Left renal pelvis (tissue), 4 donors: ENCODE measurements at places on chromosomes 16 and 17. TPM values are rescaled to one million over a fixed set of nuclear protein-coding genes. Genes with fewer than 3 reads are reported as not detected.

- DNase-seq, result no peak
These were observed 36.3 kb downstream of the GRB7 start for GRCh38 chr17:39774047-39774446.

DNA sequence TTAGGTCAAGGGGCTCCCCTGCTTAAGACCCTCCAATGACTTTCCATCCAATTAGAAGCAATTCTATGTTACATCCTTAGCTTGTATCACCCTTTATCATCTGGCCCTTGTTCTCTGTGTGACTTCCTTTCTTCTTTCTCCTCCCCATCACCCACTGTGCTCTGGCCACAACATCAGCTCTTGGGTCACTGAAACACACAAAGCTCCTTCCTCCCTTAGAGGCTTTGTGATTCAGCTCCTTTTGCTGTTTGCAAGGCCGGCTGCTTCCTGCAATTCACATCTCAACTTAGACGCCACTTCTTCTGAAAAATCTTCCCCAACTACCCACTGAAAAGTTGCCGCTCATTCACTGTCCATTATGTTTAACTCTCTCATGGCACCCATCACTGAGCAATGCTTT lies 130.9 kb upstream of the CACNG3 start:
- no peak for DNase-seq

TEKT5 gene
- polyA plus RNA-seq, result 0.23 TPM

GRCh38 chr17:64063766-64064224 lies 43.4 kb upstream of the ICAM2 start:
- no peak for DNase-seq

- no peak for DNase-seq
These were observed 6.7 kb upstream of the RPL38 start for GRCh38 chr17:74196541-74197317.

TP53TG3F gene
- not detected for polyA plus RNA-seq
